ENCODE measurements at places on chromosomes 16 and 17.

GRCh38 chr17:32102646-32103186, 39.6 kb upstream of the RHOT1 start:
- H3K4me1 ChIP-seq, result no peaks in the 10 kb centered on the region
- no peaks in the 10 kb centered on the region for H3K27me3 ChIP-seq
- H3K4me3 ChIP-seq, result no peak overlapping the region
- no peak overlapping the region for H3K27ac ChIP-seq
- no peak for DNase-seq

DNA sequence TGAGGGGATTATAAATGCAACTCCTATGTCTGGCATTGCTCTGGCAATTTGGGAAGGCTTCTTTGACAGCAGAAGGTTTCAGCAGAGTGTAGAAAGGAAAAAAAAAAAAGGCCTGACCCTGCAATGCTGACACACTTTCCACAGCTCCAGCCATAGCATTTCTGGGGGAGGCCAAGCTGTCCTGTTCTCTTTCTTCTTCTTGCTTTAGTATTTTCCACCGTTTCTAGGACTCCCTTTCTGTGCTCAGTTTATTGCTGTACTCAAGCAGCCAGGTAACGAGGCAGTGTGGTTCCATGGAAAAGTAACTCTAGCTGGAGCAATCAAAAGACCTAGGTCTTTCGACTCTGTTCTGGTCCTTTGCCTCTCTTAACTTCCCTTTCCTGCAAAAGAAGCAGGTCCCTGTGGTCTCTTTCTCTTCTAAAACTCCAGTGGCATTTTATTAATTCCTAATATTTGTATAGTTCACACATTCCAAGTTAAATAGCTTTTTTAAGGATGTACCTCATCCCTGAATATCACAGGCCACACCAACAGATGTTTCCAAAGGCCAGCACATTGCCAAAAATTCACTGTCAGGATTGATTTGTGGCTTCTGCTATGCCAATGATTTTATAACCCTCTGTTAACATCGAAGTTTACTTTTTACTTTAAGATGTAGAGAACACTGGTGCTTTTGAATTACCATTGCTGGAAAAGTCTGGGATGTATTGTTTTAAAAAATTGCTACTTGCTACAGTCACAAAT, 90.3 kb upstream of the BCAR1 start:
- H3K36me3 ChIP-seq, result no peaks in the 10 kb centered on the region
- no peak overlapping the region for H3K27ac ChIP-seq
- no peaks in the 10 kb centered on the region for H3K27me3 ChIP-seq
- no peak overlapping the region for H3K4me3 ChIP-seq
- peaks cover 16% of the 10 kb centered on the region for H3K4me1 ChIP-seq

DNA sequence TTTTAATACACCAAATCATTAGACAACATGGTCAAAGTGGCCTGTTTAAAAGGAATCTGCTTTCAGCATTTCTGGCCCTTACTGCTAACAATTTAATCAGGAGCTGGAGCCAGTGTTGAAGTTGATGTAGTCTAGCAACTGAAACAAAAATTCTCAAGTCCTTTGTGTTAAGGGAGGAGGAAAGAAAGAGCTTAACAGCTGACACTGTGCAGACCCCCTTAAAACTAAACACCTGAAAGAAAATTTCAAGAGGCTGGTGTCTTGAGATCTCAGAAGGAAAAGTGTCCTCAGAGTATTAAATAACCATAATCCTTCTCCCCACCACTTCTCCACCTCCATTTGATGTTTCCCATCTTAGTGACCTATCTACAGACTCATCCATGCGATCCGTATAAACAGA, 232.1 kb downstream of the FTO start:
- H3K4me3 ChIP-seq, result no peak overlapping the region
- H3K27me3 ChIP-seq, result no peaks in the 10 kb centered on the region
- no peak overlapping the region for H3K27ac ChIP-seq
- H3K36me3 ChIP-seq, result no peaks in the 10 kb centered on the region
- no peak for DNase-seq

DNA sequence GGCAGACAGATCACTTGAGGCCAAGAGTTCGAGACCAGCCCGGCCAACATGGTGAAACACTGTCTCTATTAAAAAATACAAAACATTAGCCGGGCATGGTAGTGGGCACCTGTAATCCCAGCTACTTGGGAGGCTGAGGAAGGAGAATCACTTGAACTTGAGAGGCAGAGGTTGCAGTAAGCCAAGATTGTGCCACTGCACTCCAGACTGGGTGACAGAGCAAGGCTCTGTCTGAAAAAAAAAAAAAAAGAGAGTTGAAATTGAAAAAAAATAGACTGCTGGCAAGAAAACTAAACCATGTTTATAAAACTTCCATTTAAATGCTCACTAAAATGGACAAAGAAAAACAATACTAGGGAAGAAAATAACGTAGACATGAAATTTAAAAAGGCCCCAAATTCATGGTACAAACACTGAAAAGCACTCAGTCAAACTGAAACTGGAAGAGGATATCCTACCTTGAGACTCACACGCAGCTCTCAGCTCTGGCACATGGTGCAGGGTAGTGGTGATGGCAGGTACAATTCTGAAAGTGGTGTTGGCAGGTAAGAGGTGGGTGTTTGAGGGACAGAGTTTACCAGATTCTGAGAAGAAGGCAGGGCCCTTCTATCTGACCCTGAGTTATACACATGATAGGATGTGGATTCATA, 19.3 kb downstream of the CNTROB start:
- peaks cover 20% of the 10 kb centered on the region for H3K36me3 ChIP-seq
- no peaks in the 10 kb centered on the region for H3K4me1 ChIP-seq
- H3K27ac ChIP-seq, result no peak overlapping the region
- DNase-seq, result no peak
- H3K27me3 ChIP-seq, result no peaks in the 10 kb centered on the region
- no peak overlapping the region for H3K4me3 ChIP-seq

DNA sequence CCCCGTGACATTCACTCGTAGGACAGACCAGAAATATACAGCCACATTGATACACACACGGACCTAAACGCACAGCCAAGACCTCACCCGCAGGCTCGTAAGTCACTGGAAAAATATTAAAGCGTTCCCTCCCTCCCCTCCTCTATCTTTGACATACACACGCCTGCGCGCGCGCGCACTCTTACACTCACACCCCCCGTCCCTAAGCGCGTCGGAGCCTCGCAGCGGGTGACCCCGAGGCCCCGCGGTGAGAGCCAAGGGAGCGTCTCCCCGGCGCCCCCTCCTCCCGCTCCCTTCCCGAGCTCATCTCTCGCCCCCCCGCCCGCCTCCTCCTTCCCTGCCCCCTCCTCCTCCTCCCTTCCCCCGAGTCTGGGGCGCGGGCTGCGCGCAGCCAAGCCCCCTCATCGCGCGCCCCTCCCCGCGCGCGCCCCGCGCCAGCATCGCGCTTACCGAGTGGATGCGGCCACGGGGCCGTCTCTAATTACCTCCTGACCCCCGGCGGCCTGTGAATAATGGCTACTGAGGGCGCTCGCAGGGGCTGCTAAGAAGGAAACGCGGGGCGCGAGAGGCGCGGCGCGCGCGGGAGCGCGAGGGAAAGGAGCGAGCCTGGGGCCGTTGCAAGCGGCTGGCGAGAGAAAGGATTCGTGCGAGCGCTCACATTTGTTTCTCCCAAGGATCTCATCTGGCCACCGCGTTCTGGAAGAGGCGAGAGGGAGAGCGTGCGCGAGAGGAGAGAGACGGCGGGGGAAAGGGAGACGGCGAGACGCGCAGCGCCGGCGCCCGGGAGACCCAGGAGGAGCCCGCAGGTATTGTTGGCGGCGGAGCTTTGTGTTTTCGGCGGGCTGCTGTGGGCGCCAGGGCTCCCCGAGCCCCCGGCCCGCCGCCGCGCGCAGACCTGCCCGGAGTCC, 42.4 kb downstream of the RAI1 start:
- no peak overlapping the region for H3K4me3 ChIP-seq
- no peaks in the 10 kb centered on the region for H3K27me3 ChIP-seq
- H3K27ac ChIP-seq, result no peak overlapping the region
- H3K36me3 ChIP-seq, result no peaks in the 10 kb centered on the region
- DNase-seq, result no peak
- peaks cover 41% of the 10 kb centered on the region for H3K4me1 ChIP-seq

GRCh38 chr16:81896902-81897301, 114.4 kb downstream of the SDR42E1 start:
- no peaks in the 10 kb centered on the region for H3K4me1 ChIP-seq
- H3K4me3 ChIP-seq, result no peak overlapping the region
- DNase-seq, result no peak
- H3K27ac ChIP-seq, result no peak overlapping the region

DNA sequence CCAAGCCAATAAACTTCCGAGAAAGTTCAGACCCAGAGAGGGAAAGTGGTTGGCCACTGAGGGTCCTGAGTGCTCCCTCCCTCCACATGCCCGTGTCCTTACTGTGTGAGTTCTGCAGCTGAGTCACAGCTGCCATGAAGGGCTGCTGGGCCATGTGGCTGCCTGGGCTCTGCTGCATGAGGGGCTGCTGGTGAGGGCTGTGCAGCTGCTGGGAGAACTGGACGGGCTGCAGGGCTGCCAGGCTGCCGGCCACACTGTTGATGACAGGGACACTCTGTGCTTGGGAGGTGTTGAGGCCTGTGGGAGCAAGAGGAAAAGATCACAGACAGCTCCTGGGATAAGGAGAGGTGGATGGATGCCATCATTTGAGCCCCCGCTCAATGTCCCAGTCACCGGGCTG, 44.0 kb downstream of the HNF1B start:
- no peaks in the 10 kb centered on the region for H3K27me3 ChIP-seq
- DNase-seq, result no peak
- peaks cover 9% of the 10 kb centered on the region for H3K4me1 ChIP-seq

GRCh38 chr16:69804297-69804696, 42.2 kb downstream of the WWP2 start:
- DNase-seq, result no peak
- H3K27ac ChIP-seq, result no peak overlapping the region
- H3K4me3 ChIP-seq, result no peak overlapping the region
- no peaks in the 10 kb centered on the region for H3K27me3 ChIP-seq

GRCh38 chr17:75625813-75626486, 7.3 kb upstream of the SMIM5 start:
- H3K27me3 ChIP-seq, result no peaks in the 10 kb centered on the region
- H3K27ac ChIP-seq, result no peak overlapping the region
- H3K4me3 ChIP-seq, result no peak overlapping the region
- no peak for DNase-seq
- no peaks in the 10 kb centered on the region for H3K36me3 ChIP-seq
- no peaks in the 10 kb centered on the region for H3K4me1 ChIP-seq

DNA sequence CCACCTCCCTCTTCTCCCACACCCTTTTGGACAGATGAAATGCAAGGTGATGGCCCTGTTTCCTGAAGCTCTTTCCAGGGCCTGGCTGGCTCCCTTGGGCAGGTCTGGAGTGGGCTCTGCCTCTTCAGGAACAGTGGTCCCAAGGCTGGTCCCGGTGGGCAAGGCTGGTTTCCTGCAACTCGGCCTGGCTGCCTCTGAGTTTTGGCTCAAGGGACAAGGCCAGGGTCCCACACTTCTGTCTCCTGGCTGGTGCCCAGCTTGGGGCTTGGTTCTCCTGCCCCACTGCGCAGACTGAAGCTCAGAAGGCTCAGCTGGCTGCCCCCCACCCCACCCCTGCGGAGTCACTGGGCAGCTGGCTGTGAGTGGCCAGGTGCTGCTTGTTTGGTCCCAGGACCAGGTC, 3.8 kb upstream of the ACTG1 start:
- H3K27me3 ChIP-seq, result no peaks in the 10 kb centered on the region
- peaks cover 5% of the 10 kb centered on the region for H3K36me3 ChIP-seq
- H3K4me3 ChIP-seq, result peak overlapping the region; percentile 90
- H3K27ac ChIP-seq, result peak overlapping the region; percentile 100

DNA sequence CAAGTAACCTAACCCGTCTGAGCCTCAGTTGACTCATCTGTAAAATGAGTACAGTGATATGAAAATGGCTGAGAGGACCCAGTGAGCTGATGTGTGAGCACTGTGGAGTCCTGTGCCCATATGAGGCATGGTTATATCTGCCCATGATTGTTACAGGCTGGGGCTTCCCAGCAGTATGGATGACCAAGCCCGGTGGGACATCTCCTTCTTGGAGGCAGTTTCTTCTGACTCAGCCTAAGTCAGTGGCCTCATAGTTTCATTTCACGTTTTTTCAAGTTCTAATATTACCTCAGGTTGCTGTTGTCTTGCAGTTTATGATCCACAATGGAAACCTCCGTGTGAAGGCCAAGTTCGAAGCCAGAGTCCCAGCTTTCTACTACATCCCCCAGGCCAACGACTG, 4.8 kb downstream of the ADAP2 start:
- H3K27ac ChIP-seq, result no peak overlapping the region
- H3K36me3 ChIP-seq, result no peaks in the 10 kb centered on the region
- no peaks in the 10 kb centered on the region for H3K27me3 ChIP-seq
- no peak overlapping the region for H3K4me3 ChIP-seq
- no peaks in the 10 kb centered on the region for H3K4me1 ChIP-seq
- DNase-seq, result no peak

- H3K4me1 ChIP-seq, result no peaks in the 10 kb centered on the region
- H3K27ac ChIP-seq, result no peak overlapping the region
- DNase-seq, result no peak
- no peaks in the 10 kb centered on the region for H3K36me3 ChIP-seq
- H3K27me3 ChIP-seq, result no peaks in the 10 kb centered on the region
- no peak overlapping the region for H3K4me3 ChIP-seq
Measured at GRCh38 chr16:83336603-83337002, 471.2 kb upstream of the HSBP1 start.

- H3K27ac ChIP-seq, result no peak overlapping the region
- DNase-seq, result no peak
- no peaks in the 10 kb centered on the region for H3K36me3 ChIP-seq
- no peaks in the 10 kb centered on the region for H3K4me1 ChIP-seq
- no peak overlapping the region for H3K4me3 ChIP-seq
- peaks cover 19% of the 10 kb centered on the region for H3K27me3 ChIP-seq
Measured at GRCh38 chr16:50938932-50939331, 197.0 kb downstream of the CYLD start.

DNA sequence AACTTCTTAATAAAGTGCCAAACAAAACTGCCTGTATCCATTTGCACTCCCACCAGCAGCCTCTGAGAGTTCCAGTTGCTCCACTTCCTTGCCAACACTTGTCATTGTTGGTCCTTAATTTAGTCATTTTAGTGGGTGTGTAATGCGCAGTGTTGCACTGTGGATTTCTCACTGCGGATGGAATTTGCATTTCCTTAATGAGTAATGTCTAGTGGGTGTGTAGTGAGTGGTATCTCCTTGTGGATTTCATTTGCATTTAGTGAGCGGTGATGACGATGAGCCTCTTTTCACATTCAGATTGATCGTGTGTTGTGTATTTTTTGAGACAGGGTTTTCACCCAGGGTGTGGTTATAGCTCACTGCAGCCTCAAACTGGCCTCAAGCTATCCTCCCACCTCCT, 4.1 kb upstream of the MSLN start:
- no peak overlapping the region for H3K27ac ChIP-seq
- no peak overlapping the region for H3K4me3 ChIP-seq
- no peaks in the 10 kb centered on the region for H3K36me3 ChIP-seq
- no peaks in the 10 kb centered on the region for H3K27me3 ChIP-seq

DNA sequence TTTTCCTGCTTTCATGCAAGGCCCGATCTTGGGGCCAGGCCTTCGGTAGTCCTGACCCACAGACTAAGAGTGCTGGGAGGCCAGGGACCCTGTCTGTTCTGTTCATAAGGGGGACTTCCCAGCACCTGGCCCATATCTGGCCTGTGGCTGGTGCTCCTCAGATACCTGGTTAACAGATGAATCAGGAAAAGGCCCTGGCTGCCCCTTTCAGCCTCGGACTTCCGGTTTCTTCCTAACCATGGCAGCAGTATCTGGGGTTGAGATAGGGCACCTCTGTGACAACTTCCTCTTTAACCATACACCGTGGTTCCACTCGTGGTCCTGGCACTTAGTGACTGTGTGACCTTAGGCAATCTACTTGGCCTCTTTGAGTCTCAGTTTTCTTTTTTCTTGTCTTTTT, 18.4 kb downstream of the PLCG2 start:
- no peaks in the 10 kb centered on the region for H3K36me3 ChIP-seq
- no peak for DNase-seq
- H3K4me1 ChIP-seq, result no peaks in the 10 kb centered on the region
- H3K27me3 ChIP-seq, result no peaks in the 10 kb centered on the region
